ENCODE measurements at places on chromosomes 11 and 22.

DNA sequence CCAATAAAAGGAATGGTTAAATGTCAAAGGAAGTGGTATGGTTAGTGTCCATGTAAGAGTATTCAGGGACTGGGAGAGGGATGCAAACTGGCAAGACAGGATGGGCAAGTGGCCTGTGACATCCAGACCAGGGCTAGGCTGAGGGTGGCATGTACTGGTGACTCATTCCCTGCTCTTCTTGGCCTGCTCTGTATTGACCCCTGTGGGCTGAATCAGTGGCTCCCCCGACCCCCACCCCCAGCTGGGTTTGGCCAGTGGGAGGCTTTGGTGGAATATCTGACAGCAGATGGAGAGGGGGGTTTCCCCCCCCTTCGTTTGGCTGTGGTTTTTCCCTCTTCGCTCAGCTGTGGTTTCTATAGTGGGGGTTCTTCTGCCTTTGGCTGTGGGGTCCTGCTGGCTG is 87.7 kb downstream of the CSNK2A3 start:
- no peak for DNase-seq

DNA sequence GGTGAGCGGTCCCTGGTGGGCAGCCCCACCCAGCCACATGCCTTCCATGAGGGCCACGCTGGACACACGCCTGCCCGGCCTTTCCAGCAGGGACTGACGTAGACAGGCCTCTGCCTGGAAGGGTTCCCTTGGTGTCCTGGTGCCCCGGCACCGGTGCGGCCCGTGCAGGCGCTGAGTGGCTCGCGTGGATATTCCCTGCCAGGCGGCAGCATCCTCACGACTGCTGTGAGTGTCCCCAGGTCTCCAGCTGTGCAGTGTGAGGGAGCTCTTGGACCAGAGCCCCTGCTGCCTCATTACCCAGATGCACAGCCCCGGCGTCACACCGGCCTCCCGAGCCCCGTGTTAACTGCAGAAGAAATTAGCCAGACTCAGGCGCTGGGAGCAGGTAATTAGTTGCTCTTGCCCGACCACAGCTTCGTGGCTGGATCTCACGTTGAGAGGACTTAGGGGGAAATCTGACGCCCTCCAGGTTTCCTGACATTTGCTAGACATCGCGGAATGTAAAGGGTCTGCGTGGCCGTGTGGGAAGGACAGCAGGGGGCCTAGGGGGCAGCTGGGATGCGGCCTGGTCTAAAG is 1196.3 kb downstream of the BRD1 start:
- DNase-seq = no peak

GRCh38 chr22:33209930-33210784 is 152.0 kb upstream of the SYN3 start:
- DNase-seq = peak; percentile 42

- DNase-seq = no peak
These were observed 560.8 kb downstream of the ETS1 start for GRCh38 chr11:128026596-128026995.

- DNase-seq = no peak
These were observed 2.3 kb upstream of the PTS start for GRCh38 chr11:112223754-112224532.

DNA sequence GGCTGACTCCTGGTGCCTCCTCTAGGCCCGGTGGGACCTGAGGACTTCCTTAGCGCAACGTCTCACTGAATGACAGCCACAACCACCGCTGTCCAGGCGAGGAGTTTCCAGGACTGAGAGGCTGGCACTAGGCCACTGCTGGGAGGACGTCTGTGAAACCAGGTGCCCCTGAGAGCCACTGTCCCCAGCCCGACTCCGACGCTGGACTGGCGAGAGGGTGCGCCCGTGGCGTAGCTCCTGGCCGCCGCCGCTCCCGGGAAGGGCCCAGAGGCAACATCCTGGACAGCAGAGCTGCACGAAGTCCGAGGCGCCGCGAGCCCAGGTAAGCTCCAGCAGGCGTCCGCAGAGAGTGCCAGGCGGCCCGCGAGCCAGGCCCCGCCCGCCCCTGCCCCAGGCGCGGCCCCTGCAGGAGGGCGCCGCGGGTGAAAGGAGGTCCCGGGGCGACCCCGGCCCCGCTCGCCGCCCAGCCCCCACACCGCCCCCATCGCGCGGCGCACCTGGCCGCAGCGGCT is 525 bp downstream of the DGCR2 start:
- DNase-seq = no peak

DNA sequence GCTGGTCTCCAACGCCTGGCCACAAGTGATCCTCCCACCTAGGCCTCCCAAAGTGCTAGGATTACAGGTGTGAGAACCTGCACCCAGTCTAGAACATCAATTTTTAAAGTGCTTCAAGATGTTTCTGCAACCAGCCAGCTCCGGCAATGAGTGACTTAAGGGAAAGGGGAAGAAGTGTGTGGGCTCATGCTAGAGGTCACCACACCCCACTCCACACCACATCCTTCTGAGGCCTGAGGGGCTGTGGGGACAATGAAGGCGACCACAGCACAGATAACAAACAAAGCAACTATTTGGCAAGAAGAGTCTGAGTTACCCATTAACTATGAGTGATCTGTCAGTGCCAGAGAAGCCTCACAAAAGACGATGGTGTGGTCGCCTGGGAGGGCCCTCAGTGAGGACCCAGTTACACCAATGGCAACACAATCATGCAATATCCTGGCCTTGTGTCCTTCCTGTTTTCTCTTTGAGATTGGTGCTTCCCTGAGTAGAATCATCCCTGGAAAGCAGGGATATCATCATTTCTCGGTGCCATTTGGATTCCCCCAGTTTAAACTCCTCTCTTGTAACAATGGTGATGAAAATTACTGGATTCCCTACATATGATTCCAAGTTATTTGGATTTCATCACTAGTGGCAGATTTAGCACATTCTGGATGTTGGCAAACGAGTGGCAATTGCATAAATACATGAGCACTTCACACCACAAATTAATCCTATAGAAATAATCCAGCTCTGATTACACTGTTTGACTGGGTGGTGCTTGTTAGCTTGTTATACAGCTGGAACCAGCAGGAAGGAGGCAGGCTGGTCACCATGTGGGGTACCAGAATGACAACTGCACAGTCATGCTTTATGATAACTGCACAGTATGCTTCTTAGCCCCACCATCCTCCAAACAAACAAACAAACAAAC is 18.4 kb downstream of the ABTB2 start:
- no peak for DNase-seq

DNA sequence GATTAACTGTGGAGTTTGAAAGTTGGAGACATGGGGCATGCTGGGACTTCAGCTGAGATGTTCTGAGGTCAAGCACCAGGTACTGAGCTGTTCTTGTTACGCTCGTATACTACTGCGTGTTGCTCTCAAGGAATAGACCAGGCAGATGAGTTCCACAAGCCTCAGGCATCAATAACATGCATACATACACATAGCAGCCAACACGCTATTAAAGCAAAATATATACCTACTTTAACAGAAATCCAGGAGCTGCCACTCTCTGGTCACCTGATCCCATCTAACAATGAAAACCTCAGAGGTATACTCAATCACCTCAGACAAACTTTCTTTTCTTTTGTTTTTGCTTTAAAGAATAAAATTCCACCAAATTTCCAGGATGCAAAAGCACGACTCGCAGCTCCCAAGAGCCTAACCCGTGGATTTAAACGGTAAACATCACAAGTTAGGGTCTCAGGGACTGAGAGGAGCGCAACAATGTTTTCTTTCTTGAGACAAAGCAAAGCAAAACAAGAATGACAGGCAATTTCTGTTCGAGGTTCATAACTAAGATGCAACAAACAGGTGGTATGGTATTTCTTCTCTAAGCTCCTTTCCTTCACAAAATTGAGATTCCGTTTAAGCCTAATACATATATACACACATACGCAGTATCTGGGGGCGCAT is 16.5 kb downstream of the BLID start:
- no peak for DNase-seq

DNA sequence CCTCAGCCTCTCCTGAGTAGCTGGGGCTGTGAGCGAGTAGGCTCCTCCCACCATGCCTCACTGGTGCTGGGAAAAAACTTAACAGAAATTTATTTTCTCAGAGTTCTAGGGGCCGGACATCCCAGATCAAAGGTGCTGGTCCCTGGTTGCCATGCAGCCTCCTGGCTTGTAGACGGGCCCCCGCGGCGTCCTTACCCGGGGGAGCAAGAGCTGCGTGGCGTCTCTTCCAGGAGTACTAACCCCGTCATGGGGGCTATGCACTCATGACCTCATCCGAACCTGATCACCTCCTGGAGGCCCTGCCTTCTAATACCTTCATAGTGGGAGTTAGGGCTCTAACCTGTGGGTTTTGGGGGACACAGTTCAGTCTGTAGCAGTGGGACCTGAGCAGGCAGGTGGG is 2.6 kb downstream of the TRABD start:
- no peak for DNase-seq

DNA sequence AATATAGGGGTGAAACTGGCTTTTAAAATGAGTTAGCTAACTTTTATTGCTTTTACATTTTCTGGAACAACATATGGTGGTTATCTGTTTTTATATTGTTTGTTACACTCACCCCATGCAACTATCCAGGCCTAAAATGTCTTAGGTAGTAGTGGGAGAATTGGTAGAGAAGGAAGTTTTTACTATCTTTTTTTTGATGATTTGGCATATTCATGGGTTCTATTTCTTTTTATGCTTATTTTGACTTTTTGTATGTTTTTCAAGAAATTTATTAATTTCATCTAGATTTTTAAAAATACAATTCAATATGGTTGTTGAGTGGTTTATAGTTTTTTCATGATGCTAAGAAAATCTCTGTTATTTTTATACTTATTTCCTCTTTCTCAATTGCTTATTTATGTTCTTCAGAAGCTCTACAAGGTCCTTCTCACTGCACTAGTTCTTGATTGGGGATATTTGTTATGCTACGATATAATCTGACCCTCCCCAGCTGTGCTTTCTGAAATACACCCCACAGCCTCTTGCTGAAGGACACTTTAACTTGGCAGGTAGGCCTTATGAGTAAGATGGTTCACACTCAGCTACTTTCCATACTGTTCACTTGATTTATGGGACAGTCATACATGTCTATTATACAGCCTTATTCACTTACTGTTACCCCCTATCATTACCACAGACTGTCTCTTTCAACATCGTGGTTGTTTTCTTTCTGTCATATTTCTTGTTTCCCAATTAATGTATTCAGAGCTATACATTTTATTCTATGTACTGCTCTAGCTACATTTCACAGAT is 431.2 kb downstream of the METTL15 start:
- no peak for DNase-seq

GRCh38 chr11:28476049-28476448 is 367.9 kb downstream of the METTL15 start:
- no peak for DNase-seq

GRCh38 chr11:73428699-73429098 is 52.5 kb downstream of the RELT start:
- DNase-seq = no peak

- DNase-seq = no peak
These were observed 41.4 kb downstream of the TTC17 start for GRCh38 chr11:43399983-43400630.

DNA sequence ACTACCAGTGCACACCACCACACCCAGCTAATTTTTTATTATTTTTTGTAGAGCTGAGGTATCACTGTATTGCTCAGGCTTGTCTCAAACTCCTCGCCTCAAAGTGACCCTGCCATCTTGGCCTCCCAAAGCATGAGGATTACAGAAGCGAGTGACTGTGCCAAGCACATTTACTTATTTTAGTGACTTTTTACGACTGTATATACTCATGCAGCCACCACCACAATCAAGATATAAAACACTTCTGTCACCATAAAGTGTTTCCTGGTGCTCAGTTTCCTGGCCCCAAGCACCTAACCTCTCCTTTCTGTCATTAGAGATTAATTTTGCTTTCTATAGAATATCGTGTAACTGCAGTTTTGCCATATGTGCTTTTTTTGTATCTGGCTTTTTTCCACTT is 25.9 kb downstream of the ELP4 start:
- DNase-seq = no peak

- DNase-seq = no peak
These were observed 6.2 kb upstream of the IGSF22 start for GRCh38 chr11:18731949-18732821.

DNA sequence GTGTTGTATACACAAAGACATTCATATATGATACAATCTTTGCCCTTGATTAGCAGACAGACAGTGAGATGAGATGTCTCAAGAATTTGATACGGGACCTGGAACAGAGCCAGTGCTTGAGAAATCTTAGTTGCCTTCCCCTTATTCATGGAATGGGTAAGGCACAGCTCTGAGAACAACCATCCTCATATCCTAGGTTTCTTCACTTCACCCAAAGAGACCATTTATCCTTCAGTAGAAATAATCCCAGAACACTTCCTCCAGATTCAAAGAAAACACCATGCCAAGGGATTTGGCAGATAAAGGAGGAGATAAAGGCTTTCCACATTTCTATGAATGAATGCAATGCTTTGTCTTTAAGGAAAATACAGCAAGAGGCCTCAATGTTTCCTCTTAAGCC is 8.8 kb upstream of the IZUMO1R start:
- no peak for DNase-seq
